ENCODE measurements at places on chromosomes 3 and 15.
A peak's percentile ranks its signal among the peaks of the same experiment; 100 is the strongest.

DNA sequence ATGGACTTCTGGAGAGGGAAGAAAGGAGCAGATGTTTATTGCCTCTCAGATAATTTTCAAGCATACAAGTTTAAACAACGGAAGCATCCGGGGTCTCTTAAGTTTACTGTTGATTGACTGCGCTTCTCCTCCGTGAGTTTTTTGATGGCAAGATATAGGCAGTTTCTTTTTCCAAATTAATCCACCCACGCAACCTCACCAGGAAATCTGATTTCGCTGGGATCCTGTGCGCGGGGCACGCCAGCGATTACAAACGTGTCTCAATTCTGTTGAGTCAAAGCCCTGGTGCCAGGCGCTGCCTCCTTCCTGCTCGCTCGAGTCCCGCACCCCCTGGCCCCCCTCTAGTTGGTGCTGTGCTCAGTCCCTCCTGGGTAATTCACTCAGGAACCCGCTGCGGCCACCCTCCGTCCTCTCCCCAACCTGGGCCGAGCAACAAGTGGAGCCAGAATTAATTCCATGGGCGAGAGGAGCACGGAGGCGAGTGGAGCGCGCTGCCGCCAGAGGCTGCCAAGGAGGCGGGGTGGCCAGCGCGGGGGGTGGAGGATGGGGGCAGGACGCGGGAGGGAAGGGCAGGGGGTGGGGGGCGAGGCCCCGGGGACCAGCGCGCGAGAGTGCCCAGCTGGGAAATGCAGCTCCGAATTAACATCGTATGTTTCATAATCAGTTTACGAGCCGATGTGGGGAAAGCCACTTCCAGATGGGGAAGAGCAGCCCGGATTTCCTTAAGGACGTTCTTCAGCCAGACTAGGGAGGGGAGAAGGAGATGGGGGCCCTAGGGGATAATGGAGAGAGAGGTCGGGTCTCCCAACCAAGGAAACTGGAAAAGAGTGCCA, 6.0 kb downstream of the WNT5A start:
- no peak for DNase-seq

DNA sequence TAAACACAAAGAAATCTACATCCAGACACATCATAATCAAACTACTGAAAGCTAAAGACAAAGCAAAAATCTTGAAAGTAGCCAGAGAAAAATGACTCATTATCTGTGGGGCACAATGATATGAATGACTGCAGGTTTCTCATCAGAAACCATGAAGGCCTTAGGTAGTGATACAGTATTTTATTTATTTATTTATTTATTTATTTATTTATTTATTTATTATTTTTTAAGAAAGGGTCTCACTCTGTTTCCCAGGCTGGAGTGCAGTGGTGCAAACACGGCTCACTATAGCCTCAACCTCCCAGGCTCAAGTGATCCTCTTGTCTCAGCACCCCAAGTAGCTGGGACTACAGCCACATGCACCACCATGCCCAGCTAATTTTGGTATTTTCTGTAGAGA, 15.2 kb downstream of the CCK start:
- DNase-seq, result no peak

- peak; percentile 57 for DNase-seq
Measured at GRCh38 chr15:41276831-41277230, 45.8 kb downstream of the CHP1 start.

DNA sequence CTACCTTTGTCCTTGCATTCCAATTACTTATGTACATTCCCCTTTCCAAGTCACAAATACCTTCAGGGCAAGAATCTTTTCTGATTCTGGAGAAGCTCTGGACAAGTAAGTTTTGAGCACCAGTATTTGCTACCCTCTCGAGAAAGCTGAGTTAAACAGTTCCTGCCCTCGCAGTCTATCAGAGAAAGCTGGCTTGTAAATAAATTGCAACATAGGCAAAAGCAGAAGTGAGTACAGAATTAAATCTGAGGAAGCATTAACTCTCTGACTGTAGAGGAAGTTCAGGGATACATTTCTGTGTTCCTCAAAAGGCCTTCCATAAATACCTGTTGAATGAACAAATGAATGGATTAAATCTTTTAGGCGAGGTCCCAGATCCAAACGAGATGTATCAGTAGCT, 1.2 kb downstream of the OSBPL11 start:
- no peak for DNase-seq

DNA sequence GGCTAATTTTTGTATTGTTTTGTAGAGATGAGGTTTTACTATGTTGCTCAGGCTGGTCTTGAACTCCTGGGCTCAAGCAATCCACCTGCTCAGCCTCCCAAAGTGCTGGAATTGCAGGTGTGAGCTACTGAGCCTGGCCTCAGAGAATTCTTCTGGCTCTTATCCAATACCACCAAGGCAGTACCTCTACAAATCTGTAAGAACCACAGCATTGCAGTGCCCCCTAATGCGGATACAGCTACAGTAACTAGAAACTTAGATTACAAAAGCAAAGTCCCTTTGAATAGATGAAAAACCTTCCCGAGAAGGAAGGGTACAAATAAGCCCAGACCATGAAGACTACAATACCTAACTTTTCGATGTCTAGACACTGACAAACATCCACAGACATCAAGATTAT, 107.9 kb upstream of the DPPA4 start:
- no peak for DNase-seq

- no peak for DNase-seq
Measured at GRCh38 chr15:79769069-79769481, 127.7 kb downstream of the MTHFS start.

DNA sequence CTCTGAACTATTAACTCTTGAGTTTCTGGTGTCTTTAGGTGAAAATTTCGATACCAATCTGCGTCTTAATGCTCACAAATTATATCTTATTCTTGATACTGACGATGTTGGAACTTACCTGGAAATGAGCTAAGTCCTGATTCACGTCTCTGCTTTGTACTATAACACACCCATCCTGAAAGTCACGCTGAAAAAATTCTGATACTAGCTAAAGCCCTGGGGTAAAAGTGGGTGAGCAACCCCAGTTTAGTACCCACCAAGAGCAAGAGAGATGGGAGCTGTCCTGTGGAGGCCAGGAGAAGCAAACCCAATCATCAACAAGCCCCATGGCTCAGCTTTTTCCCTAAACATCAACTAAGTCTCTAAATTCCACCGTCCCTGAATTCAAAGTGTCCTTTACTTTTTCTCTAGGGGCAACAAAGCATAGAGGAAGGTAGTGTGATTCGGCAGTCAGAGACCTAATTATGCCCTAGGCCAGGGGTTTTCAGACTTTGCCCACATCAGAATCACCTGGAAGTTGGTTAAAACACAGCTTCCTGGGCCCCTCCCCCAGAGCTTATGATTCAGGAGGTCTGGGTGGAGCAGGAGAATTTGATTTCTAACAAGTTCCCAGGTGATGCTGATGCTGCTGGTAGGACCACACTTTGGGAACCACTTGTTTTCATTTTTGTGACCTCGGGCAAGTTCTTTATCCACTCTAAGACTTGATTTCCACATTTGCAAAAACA, 90.2 kb downstream of the OSBPL10 start:
- no peak for DNase-seq

GRCh38 chr15:93829115-93829870, 402.1 kb upstream of the MCTP2 start:
- no peak for DNase-seq

GRCh38 chr3:59567661-59568060, 517.8 kb upstream of the CFAP20DC start:
- DNase-seq, result no peak

DNA sequence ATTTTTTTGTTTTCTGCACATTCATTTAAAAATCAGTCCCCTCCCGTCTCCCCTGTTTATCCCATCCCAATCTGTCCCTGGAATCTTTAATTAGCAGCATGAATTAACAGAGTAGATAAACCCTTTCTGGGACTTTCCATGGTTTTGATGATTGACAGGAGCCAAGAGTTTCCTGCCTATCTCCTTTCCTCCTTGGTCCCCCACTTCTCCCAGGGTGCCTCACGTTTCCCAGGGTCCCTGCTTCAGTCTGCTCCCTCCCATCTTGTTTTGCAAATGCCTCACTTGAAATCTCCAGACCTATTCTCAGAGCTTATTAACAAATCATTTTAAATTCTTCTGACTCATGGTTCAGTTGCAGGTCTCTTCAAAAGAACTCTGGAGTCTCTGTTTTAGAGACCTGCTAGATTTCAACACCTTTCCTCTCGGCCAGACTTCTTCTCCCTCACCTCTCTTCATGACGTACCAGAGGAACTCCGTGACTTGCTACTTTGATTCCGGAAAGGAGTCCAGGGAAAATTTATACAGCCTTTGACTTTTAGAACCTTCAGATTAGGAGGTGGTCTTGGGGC, 238.5 kb downstream of the ITPR1 start:
- no peak for DNase-seq

DNA sequence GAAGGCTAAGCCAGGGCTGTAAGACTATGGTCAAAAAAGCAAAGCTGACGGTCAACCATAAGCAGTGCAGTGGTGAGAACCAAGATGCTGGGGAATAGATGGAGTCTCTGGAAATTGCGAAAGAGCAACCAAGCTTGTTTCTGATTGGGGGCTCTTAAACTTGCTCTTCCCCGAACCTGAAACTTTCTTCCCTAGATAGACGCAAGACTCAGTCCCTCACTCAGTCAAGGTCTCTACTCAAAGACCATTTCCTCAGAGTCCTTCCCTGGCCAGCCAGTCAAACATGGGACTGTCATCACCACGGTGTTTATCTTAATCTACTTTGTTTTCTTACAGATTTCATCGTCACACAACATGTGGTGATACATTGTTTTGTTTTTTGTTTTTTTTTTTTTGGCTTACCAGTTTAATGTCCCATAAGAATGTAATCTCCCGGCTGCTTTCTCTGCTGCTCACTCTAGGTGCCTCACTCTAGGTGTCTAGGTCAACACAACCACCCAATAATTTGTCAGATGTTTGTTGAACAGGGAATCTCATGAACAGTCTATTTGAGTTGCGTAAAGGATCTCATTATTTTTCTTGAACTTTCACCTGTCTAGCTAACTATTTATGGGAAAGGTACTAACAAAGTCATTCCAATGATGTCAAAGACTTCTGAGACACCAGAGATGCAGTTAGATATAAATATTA, 495.4 kb downstream of the FOXP1 start:
- no peak for DNase-seq

GRCh38 chr3:61569856-61570580, 8.6 kb downstream of the PTPRG start:
- DNase-seq, result no peak

GRCh38 chr3:30349507-30349906, 256.9 kb upstream of the TGFBR2 start:
- DNase-seq, result no peak

DNA sequence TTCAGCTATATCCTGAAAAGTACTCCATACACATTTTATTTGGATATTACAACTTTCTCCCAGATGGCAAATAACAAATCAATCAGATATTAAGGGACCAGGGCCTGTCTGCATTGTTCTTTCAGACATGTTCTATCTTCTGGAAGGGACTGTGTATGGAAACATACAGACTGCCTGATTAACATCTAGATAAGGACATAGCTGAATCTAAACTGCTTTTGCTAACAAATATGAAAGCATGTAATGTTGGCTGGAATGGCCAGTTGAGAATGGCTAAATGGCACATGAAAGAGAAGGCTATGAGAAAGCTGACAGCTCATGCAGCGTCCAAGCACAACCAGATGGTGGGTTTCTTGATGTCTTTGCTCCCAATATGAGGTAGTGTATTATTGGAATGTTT, 149.4 kb downstream of the CFAP20DC start:
- no peak for DNase-seq

DNA sequence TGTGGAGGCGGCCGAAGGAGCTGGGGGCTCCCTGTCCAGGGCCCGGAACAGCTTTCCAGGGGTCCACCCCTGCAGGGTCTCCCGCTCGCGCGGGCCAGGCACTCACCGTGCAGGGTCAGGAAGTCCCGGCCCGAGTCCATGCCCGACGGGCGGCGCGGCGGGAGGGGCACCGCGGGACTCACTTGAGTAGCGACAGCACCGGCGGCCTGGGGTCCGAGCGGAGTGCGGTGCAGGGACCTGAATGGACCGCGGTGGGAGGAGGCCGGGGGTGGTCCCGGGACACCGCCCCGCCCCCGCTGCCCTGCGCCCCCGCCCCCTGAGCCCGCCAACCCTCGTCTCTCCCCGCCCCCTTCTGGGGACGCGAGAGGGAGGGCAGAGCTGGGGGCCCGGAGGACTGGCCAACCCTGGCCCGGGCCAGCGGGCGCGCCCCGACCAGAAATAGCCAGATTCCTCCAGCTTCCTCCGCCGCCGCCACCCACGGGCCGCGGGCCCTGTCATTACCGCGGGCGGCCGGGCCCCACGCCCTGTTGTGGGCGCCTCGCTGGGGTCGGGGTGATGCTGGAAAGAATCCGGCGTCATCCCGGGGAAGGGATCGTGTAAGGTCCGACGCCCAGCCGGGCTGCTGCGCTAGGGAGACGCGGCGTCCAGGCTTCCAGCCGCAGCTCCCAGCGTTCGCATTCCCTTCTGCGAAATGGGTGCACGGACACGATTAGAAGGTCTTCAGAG, at the start of gene PLCD1:
Gene PLCD1 (minus strand): TSS at position 243 of the 726 bp plus-strand sequence. CDS start 103 bp downstream, at position 140.
- no peak for DNase-seq

GRCh38 chr3:15787941-15788340, 9.8 kb downstream of the ANKRD28 start:
- DNase-seq, result no peak

GRCh38 chr15:36769098-36769497, 189.7 kb downstream of the CDIN1 start:
- no peak for DNase-seq

- no peak for DNase-seq
Measured at GRCh38 chr15:53917109-53917508, 61.1 kb upstream of the UNC13C start.

DNA sequence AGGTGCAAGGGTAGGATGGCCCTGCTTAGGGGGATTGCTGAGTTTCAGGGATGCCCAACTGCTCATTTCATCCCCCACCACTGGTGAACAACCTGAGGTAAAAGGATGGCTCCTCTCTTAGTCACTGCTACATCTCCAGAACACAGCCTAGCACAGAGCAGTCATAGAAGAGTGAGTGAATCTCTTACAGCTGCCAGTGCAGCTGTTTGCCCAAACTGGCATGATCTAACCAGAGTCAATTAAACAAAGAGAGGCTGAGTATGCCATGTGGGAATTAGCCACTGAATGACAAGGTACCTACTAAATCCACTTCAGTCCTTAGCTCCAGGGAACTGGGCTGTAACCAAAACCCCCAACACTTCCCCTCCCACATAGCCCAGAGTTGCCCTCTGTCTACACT, 6.8 kb upstream of the NCKIPSD start:
- no peak for DNase-seq

DNA sequence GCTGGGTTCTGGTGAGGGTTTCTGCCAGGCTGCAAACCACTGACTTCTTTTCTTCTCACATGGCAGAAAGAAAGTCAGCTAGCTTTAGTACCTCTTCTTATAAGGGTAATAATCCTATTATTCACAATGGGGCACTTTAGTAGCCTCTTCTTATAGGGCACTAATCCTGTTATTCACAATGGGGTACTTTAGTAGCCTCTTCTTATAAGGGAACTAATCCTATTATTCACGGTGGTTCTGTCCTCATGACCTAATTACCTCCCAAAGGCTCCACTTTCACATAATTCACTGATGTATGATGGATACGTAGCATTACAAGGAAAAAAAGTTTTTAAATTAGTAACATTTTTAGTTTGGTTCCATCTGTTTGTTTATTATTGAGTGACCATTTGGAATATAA, 671.3 kb downstream of the NSUN3 start:
- DNase-seq, result no peak

- no peak for DNase-seq
Measured at GRCh38 chr15:72271221-72271620, 1.1 kb downstream of the PARP6 start.

- DNase-seq, result no peak
Measured at GRCh38 chr3:126932188-126932931, 50.6 kb upstream of the PLXNA1 start.

- peak; percentile 69 for DNase-seq
Measured at GRCh38 chr15:32794973-32795372, 77.2 kb downstream of the GREM1 start.

- DNase-seq, result no peak
Measured at GRCh38 chr15:63915209-63915872, 81.6 kb upstream of the HERC1 start.

All from PC-9 (cell line).